Kidney (tissue), 22 donors: ENCODE measurements at places on chromosomes 5 and 9. TPM values are rescaled to one million over a fixed set of nuclear protein-coding genes. Genes with fewer than 3 reads are reported as not detected.

- DNase-seq, result peak; percentile 76
Measured at GRCh38 chr5:74316064-74316603, 324.4 kb downstream of the ENC1 start.

- DNase-seq, result no peak
Measured at GRCh38 chr9:82130331-82131042, 141.9 kb downstream of the SPATA31D1 start.

DNA sequence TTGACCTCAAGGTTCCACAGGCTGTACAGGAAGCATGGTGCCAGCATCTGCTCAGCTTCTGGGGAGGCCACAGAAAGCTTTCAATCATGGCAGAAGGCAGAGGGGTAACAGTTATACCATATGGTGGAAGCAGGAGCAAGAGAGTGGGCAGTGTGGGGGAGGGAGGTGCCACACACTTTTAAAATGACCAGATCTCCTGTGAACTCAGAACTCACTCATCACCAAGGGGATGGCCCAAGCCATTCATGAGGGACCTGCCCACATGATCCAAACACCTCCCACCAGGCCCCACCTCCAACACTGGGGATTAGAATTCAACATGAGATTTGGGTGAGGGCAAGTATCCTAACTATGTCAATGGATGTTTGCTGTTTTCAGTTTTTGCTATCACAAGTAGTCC, 16.2 kb downstream of the CYFIP2 start:
- DNase-seq, result no peak

DNA sequence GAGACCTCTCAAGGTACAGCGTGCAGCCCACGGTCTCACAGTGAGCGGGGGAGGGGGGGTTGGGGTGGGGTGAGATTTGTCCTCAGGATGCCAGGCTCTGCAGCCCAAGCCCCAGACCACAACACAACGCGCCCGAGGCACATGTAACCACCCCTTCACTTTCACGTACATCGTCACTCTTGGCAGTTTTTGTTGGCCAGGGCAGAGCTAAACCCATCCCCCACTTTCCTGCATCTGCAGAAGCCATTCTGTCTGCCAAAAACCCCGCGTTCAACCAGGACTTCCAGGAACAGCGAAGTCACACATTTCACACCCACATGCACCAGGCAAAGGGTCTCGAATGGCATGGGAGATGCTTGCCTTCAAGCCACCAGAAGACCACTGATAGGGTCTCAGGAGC, 9.4 kb upstream of the SMIM23 start:
- no peak for DNase-seq

- no peak for DNase-seq
Measured at GRCh38 chr5:9062873-9063272, 483.0 kb downstream of the SEMA5A start.

GRCh38 chr9:125400725-125401716, 139.4 kb downstream of the GAPVD1 start:
- DNase-seq, result no peak

- no peak for DNase-seq
Measured at GRCh38 chr9:26172301-26172700, 494.1 kb upstream of the TUSC1 start.

GRCh38 chr5:1593903-1594356, 70.2 kb upstream of the LPCAT1 start:
- DNase-seq, result peak; percentile 74

GRCh38 chr9:115978091-115978490, 175.5 kb upstream of the PAPPA start:
- no peak for DNase-seq

DNA sequence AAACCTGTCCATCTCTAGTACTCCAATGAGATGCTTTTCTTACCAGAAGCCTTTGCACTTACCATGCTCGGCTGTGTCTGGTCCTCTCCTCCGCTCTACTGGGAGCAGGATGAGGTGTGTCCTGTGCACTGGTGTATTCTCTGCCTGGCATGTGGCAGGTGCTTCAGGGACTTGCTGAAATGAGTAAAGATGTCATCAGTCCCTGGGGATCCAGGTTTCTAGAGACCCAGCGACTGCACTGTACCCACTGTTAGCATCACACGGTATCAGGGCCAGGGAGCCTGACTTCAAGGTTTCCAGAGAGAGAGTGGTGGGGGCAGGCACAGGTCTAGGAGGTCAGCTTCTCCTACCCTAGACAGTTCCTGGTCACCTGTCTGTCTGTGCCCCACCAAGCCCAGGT, 10.5 kb downstream of the PTTG1 start:
- no peak for DNase-seq

GRCh38 chr5:103254921-103255320, 3.6 kb upstream of the MACIR start:
- DNase-seq, result no peak

- peak; percentile 10 for DNase-seq
Measured at GRCh38 chr5:121870489-121870888, 18.8 kb downstream of the FTMT start.

DNA sequence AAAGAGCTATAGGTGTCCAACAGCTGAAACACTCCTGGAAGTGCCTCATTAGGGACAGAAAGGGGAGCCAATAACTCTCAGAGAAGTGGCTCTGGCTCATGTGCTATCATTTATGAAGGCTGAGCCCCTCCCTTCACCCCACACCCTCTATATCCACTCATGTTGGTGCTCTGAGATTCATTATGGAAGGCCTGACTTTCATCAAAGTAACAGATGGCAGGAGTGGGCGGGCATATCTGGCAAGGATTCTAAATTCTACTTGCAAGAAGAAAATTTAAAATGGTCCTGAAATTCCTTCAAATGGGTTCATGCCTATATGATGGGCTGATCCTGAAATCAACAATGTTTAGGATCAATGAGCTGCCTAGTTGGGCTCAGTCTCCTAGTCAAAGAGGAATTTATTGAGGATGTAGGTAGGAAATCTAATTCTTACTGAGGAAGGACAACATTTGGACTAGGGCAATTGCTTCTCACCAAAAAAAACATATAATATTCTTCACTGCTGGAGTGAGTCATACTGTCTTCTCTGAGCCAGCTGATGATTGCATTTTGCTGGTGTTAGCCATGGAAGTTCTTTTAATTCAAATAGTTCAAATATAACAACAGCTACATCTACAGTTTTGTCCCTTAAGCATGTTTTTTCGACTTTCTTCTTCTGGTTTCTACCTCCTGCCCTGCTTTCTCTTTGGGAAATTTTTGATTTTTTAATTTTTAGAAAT, 23.5 kb downstream of the NMRK1 start:
- no peak for DNase-seq

DNA sequence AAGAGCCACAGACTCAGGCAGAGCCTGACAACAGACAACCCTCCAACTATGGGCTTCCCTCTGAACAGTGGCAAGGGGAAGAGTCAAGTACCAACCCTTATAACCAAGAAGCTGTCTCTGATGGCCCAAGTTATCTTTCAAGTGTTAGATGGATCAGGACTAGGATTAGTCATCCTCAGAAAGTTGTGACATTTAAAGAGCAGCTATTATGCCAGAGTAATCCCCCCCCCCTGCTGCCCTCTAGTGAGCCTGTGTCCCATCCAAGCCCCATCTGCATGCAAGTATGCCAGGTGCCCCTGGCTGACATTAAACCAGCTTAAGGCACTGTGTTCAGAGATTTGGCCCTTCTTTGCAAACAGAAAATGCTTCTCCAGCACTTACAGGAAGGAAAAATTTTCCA, 16.8 kb upstream of the SPATA31D1 start:
- no peak for DNase-seq

DNA sequence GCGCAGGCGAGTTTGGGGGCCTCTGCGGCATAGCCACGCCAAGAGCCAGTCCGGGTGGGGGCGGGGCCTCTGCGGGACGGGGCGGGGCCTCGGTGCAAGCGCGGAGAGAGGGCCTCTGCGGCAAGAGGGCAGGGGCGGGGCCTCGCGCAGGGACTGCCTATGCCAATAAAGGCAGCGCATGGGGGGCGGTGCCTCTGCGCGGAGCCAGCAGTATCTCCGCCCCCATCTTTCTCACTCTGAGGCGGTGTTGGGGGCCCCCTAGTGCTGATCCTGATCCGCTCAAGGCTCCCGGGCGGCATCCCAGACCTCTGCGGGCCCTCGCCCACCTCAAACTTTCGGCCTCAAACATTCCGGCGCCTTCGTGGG, 9.2 kb upstream of the GPRIN1 start:
- peak; percentile 83 for DNase-seq

DNA sequence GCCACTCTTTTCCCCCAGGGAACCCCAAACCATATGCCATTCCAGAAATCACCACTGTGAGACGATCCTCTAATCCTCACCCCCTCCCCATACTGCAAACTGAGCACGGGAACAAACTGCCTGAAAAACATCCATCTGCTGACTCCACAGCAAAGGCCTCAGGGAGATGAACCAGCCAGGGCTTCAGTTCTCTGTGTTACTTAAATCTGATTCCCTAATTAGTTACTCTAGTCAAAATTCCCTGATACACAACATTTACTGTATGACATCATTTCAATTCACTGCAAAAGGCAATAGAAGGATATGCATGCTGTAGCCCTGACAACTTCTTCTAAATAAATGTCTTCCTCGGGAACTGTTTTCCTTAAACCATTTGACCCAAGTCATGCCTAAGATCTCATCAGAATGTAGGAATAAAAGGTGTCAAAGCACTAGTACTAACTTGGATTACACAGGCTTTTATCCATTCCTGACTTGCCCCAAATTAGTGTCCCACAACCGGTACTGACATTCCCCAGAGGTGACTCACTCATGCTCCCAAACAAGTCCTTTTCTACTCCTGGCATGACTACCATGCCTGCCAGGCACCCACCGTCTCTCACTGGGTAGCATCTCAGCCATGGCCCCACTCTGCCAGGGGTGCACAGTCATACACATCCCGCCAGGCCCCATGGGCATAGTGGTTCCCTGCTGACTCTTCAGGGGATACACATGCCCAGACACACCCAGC, 35.0 kb downstream of the MTX3 start:
- no peak for DNase-seq

GRCh38 chr5:54651482-54652076, 134.0 kb downstream of the SNX18 start:
- DNase-seq, result peak; percentile 89

DNA sequence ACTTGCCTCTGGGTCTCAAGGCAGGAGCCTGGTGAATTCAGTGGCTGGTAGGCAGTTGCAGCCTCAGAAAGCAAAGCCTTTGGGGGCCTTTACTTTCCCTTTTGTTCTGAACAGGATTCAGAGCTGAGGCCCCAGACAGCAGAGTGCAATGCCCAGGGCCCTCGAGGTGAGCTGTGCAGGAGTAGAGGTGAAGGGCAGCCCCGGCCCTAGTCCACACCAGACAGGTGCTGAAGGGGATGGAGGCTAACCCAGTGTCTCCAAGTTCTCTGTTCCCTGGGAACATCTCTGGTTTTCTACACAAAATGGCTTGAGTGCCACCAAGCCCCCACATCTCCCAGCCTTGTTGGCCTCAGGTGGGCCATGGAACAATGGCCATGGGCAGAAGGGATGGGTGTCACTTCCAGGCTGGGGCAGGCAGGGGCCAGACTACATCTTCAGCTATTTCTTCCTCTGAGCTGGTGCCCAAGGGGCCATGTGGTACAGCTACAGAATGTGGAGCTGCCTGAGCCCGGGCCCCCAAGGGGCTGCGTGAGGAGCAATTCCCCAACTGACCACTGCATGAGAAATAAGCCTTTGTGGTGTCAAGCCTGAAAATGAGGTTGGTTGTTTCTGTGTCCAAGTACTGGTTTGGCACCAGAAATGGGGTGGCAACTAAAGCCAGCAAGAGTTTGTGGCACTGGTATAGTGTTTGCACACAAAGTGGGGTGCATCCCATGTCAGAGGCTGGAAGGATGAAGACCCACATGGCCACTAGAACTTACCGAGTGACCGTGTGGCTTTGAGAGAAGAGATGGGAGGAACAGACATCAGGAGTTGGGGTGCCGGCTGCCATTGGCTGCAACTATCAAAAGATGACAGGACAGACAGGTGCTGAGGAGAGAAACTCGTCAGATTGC, 57.8 kb downstream of the BARX1 start:
- DNase-seq, result no peak

DNA sequence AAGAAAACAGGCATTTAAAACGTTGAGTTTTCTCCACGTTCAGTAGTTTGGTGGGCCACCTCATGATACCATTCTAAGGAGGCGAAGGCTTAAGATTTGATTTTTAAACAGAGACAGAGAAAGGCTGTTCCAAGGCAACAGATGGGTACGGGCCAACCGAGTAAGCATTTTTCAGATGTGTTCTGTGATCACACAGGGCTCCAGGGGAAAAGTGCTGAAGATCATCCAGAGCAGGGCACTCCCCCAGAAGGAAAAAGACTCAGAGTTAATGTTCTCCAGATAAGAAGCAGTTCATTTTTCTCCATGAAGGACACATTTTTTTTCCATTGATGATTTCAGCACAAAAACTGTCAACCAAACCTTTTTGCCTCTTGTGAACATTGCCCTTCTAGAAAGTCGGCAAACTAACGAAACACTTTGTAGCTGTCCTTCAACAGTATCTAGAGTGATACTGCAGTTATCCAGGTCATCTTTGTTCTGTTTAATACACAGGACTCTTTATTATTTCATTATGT, 138.7 kb downstream of the ALDH1A1 start:
- no peak for DNase-seq

DNA sequence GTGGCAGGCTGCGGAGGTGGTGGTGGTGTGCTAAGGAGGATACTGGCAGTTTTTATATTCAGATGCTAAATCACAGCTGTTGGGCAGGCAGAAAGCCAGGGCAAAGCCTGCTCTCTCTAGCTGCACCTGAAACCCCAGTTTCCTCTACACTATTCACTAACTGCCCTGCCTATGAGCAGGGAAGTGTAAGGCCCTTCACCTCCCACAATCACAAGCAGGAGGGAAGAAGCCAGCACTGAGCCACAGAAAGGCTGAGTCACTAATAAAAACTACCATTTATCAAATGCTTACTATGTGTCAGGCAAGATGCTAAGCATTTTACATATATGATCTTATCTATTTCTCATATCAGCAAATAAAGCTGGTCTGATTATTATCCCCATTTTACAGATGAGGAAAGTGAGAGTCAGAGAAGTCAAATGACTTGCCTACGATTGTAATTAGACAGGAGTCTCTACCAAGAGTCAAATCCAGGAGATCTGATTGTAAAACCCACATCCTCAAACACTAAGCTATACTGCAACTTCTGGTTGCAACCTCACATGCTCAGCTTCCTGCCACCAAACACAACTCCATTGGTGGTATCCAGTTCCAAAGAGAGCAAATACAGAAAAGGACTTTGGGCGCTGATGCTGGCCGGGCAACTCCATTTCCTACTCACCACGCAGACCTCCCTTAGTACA, 17.7 kb upstream of the IL6ST start:
- DNase-seq, result no peak

GRCh38 chr5:95821110-95822021, 1.2 kb downstream of the GLRX start:
- DNase-seq, result no peak

GRCh38 chr9:23123048-23123632, 676.5 kb downstream of the DMRTA1 start:
- peak; percentile 30 for DNase-seq

GRCh38 chr5:135329066-135329912, 69.7 kb downstream of the MACROH2A1 start:
- no peak for DNase-seq

- DNase-seq, result no peak
Measured at GRCh38 chr5:55580042-55580441, 45.3 kb upstream of the PLPP1 start.

- DNase-seq, result no peak
Measured at GRCh38 chr9:23663946-23664345, 162.1 kb downstream of the ELAVL2 start.

Gene CCL27
- polyA plus RNA-seq, result not detected

Gene EPB41L4A
- polyA plus RNA-seq, result 10.2 TPM

Gene IGFBPL1
- polyA plus RNA-seq, result not detected

Gene SMAD5
- polyA plus RNA-seq, result 9.9 TPM

Gene ELOVL7
- 14.6 TPM for polyA plus RNA-seq

Gene NR2F1
- 22.8 TPM for polyA plus RNA-seq

Gene FCN1
- polyA plus RNA-seq, result 3.2 TPM

Gene F2R
- 14.6 TPM for polyA plus RNA-seq

Gene AGTPBP1
- polyA plus RNA-seq, result 4.1 TPM

Gene NDUFS6
- 164 TPM for polyA plus RNA-seq

Gene PCA3
- 0.11 TPM for polyA plus RNA-seq
